ENCODE measurements at places on chromosomes 2 and 18. TPM values are rescaled to one million over a fixed set of nuclear protein-coding genes. Genes with fewer than 3 reads are reported as not detected.

GRCh38 chr2:239991689-239992314 lies 33.3 kb downstream of the NDUFA10 start:
- no peak for DNase-seq

DNA sequence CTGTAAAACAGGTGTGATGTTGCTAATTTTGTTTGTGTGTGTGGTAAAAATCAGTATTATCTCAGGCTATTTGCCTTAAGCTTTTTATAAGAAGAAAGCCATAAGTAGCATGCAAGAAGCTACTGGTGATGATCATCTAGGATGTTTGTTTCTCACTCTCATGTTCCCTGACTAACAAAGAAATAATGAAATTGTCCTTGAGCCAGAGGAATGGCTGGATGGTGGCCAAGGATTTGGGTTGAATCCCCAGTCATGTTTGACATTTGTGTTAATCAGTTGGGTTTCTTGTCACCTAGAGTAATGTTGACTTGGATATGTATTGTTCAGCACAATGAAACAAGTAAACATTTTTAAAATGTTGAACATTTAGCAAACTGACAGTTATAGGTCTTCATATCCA lies 496.8 kb upstream of the ZEB2 start:
- DNase-seq: no peak

GRCh38 chr2:208511016-208511415 lies 104.4 kb downstream of the PTH2R start:
- no peak for DNase-seq

DNA sequence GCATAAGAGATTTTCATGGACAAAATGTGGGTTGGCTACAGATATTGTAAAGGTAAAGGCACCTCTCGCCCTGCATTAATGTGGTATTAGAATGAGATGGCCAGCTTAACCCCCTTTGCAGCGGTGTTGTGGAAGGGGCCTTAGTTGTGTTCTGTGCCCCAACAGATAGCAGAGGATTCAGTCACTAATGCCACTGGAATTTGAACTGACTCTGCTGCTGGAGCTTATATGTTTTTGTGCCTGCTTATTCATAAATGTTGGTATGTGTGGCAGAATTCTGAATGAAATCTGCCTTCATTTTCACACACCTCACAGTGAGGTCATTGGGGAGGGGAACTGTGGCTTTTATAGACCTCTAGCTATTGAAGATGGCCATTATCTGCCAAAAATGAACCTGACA lies 90.7 kb upstream of the ITGA6 start:
- DNase-seq: no peak

DNA sequence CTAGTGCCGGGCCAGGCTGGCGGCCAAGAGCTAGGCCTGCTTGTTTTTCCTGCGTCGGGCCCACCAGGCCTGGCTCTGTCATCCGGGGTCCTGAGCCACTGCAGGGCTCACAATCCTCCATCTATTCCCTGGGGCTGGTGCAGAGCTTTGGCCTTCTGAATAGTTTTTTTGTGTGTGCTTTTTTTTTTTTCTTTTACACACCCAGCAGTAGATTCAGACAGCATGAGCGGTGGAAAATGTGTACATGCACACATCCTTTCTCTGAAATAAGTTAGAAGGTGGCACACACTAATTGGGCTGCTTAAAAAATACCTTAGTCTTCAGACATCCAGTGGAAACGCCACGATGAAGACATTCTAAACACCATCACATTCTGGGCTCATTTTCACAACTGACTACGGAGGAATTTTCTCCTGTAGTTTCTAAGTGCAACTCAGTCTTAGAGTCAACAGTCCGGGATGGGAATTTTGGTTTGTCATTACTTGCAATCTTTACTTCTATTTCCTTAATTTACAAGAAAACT lies 6.1 kb downstream of the ZFP36L2 start:
- DNase-seq: no peak

GRCh38 chr18:48990481-48991318 lies 39.9 kb upstream of the SMAD7 start:
- DNase-seq: peak; percentile 73

DNA sequence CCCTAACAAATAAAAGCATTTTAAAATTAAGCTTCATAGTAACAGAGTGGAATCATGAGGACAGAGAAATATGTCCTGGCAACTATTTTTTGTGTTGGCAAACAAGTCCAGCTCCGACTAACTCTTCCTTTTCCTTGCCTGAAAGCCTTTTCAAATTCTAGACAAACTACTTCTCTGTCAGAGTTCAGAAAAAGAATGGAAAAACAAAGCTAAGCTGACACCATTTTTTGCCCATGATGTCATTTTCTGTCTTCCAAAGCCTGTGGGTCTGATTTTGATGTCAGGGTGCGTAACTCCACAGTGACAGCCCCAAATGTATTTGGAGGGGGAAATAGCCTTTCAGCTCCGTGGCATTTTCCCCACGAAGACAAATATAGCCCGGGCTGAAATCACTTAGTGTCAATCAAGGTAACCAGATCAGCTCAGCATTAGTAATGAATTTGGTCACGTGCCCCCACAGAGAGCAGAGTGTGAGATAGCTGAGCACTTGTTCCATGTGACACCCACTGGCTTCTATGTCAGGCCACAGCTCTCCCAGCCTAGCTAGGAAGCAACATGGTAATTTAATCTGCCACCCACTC lies 233.0 kb upstream of the SIX2 start:
- DNase-seq: peak; percentile 14

DNA sequence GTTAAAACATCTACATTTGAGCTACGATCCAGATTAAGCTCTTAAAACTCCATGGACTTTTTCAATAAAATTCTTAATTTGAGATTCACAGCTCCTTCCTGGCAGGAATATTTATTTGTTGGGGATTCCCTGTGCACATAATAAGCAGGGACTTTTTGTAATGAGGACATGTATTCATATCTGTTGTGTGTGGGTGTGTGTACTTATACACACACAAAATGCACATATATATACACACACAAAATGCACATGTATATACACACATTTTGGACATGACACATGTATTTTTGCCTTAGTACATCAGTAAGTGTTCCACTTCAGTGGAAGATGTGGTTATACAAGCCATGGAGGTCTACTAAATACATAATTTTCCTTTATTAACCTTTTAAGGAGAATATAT lies 1131.1 kb upstream of the CDH2 start:
- no peak for DNase-seq

DNA sequence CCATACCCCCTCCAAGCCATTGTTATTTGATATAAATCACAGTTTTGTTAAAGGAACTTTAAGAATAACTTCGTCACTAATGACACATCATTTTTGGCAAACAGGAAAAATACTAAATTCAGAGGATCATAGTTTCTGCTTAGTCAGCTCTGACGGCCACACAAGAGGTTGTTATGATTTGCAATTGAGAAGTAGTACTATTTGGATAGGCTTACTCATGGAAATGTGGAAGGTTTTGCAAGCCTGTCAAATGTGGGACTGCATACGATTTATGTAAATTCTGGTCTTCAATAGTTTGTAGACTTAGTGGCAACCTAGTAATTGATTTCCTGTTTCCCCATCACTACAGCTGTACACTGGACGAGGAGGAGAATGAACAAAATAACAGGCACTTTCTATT lies 108.1 kb downstream of the ARHGEF33 start:
- peak; percentile 55 for DNase-seq

GRCh38 chr2:80354858-80355257 lies 50.3 kb upstream of the LRRTM1 start:
- no peak for DNase-seq

DNA sequence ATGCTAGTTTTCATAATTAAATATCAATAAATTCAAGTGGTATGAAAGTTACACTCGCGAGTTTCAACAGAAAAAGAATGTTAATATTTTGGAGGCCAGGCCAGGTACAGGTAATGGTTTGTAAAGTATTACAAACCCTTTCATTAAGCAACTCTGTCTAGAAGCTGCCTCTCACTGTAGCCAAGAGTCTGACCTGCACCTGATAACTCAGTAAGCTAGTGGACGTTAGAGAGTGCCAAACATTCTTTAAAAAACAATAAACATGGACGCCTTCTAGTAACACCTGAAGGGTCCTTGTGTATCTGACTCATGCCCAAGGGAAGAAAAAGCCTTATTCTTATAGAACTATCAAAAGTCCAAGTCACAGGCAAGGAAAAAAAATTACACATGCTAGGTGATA lies 70.2 kb downstream of the MBD2 start:
- DNase-seq: no peak

GRCh38 chr2:18988631-18989232 lies 369.7 kb downstream of the OSR1 start:
- DNase-seq: no peak

DNA sequence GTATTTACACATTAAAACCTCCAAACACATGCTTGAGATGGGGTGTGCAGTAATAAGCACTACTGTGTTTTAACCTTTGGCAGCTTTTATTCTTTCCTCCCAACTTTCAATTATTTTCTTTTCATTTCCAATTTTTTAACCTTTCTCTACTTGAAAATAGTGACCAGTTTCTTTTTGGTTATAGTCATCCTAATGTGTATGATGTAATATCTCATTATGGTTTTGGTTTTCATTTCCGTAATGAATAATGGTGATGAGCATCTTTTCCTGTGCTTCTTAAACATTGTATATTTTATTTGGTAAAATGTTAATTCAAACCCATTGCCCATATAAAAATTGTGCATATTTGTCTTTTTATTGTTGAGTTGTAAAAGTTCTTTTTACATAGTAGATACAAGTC lies 103.5 kb downstream of the BMPR2 start:
- DNase-seq: no peak

- no peak for DNase-seq
Observed at GRCh38 chr2:84969511-84970209, 1.3 kb upstream of the KCMF1 start.

DNA sequence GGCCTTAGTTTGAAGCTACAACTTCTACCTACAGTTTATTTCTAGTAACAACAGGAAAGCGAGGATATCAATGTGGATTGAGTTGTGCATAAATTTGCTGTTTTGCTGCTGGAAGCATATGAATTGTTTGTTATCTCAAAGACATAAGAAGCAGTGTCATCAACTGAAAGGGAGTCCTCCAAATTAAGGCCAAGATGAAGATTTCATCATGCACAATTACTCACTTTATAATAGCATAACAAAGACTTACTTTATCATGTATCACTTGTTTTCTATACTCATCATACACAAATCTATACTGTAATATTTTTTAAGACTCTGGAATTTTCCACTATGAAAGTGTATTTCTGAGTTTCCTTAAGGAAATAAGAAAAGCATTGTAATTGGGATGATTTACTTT lies 136.1 kb upstream of the FANCL start:
- DNase-seq: no peak

Gene RAB6C
- not detected for total RNA-seq

Gene VWA3B
- total RNA-seq: not detected

Gene TTN
- 5.0 TPM for total RNA-seq

Gene IL18RAP
- total RNA-seq: 0.21 TPM

Gene RNF144A
- total RNA-seq: 28.1 TPM

Gene AMER3
- not detected for total RNA-seq

Gene PPP1R1C
- total RNA-seq: 0.39 TPM

Gene DPP10
- 14.9 TPM for total RNA-seq

Gene MPP4
- total RNA-seq: 0.32 TPM

Data from adrenal gland (tissue), 19 donors.